ENCODE measurements at places on chromosomes 5 and 9.

- ATAC-seq, result no peak
These were observed 276.7 kb downstream of the CDH10 start for GRCh38 chr5:24368115-24368514.

DNA sequence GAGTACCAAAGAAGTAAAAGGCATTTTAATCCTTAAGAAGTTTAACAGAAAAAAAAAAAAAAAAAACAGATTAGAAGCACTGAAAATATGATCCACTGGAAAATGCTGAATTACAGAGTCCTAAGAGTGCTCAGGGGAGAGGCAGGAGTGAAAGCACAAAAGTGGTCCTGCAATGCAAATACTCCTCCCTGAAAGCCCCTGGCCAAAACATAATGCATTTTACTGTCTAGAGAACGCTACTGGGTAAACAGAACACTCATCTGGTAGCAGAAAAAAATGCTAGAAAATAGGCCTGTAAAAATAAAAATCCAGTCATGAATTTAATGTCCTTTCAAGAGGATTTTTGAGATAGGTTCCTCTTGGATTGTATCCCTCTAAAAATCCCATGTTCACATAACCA, 81.9 kb downstream of the ADAMTS12 start:
- ATAC-seq, result no peak

DNA sequence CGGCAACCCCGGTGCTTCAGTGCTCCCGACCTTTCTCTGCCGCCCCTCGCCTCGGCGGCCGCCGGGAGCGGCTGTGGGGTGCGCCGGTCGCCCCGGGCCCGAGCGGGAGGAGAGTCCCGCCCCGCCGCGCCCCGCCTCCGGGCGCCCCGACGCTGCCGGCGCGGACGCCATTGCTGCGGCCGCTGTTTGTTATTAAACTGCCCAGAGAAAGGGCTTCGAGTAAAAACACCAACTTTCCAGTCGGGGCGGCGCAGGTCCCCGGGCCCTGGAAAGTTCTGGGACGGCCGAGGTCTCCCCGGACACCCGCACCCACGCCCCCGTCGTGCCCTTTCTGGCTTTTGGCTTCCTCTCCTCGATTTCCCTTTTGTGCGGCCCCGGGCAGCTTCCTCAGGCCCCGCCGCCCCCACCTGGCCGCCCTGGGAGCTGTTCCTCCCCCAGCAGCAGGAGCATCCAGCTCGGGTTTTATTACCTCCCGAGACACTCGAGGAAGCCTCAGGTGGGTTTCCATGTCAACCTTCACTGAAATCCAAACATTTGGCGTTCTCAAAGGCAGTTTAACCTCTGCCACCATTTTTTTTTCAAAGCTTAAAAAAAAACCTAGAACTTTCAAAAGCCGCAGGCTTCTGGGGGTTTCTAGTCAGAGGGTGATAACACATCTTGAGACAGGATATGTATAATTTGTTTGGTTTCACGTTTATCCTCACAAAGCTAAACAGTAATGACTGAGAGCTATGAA, 334.4 kb downstream of the CWC27 start:
- peak; percentile 73 for ATAC-seq

GRCh38 chr5:6767481-6768063, 54.3 kb downstream of the TENT4A start:
- ATAC-seq, result no peak

DNA sequence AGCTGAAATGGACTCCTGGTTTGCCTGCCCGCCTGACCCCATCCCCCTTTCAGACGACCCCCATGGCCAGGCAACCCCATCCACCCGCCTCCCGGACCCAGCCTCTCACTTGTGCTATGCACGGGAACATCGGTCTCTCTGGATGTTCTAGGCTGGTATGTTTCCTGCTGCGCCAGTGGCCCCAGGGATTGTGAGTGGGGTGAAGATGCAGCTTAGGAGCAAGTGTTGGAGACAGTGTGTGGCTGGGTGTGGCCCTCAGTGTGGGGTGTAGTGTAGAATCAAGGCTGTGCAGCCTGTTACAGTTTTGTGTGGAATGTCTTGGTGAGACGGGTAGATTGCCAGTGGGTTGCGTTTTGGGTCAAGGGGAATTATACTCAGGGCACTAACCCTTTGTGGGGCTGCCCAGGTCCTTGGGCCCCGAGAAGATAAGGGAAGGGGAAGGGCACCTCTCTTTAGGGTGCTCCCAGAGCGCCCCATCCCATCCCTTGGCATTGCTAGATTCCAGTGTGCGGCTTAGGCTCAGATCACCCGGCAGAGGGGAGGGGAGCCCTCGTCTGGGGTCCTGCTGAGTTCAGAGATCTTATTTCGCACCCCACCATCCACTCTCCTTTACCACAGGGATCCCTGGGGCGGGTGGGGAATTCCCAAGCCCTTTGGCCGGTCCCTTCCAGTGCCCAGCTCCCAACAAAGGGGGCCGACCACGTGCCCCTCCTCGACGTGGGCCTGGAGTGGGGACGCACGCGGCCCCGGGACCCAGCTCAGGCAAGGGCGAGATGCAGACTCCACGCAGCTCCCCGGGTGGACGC, 4.6 kb downstream of the IER5L start:
- ATAC-seq, result no peak

DNA sequence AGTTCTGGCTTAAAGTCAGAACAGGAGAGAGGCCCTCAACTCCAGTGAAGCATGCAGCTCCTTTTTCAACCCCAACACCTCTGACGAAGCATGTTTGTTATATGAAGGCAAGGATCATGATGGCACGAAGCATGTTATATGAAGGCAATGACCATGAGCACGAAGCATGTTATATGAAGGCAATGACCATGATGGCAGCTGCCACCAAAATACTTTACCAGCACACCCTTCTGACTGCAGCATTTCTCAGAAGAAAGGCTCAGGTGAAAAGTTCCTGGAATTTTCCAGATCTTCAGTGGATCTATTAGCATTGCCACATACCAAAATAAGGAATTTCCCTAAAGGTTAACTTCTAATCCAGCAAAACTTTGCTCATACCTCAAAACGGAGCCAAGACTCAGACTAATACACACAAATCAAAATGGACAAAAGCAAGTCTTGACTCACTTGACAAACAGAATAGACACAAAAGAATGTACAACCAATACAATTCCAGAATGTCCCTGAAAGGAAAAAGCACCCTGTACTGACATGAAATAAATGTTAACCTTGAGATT, 217.4 kb downstream of the FANCC start:
- no peak for ATAC-seq

GRCh38 chr5:113336975-113337374, 97.8 kb downstream of the TSSK1B start:
- no peak for ATAC-seq

- no peak for ATAC-seq
These were observed 70.6 kb downstream of the ALDH1A1 start for GRCh38 chr9:72882117-72882775.

DNA sequence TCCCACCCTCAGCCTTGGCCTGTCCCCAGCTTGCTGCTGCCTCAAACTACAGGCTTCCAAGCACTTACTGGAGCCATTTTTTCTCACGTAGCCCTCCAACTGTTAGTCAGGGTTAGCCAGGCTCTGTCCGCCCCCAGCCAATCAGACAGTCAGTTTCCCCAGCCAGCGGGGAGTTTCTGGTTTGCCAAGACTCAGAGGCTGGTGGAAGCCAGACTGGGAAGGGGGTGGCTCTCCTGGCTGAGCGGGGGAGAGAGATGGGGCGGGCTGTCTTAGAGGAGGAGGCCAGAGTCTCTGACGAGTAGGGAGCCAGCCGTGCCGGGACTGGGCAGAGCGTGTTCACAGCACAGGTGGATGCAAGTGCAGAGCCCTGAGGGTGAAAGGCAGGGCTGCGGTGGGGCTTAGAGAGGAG, 15.3 kb downstream of the PROP1 start:
- ATAC-seq, result no peak

GRCh38 chr5:138745268-138745667, 8.0 kb upstream of the CTNNA1 start:
- ATAC-seq, result no peak

GRCh38 chr9:6149315-6149714, 66.3 kb upstream of the IL33 start:
- ATAC-seq, result no peak

DNA sequence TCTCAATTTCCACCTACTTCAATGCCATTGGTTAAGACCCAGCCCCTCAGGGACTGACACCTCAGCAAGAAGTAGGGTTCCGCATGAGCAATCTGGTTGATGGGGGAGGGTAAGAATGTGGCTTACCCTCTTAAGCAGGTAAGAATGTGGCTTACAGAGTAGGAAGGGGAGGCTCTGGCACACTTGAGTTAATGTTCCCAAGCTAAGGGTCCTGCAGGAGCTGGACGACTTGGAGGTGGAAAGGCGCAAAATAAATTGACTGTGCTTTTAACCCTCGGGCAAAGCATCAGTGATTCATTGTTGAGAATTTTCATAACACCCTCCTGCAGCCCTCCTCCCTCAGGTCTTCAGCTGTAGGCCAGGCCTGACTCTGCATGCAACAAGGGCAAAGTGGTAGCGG, 24.9 kb upstream of the ADRA1B start:
- ATAC-seq, result no peak

GRCh38 chr9:129777769-129778130, 24.9 kb upstream of the PTGES start:
- ATAC-seq, result no peak

GRCh38 chr5:4990017-4990416, 150.1 kb upstream of the ADAMTS16 start:
- ATAC-seq, result no peak

- ATAC-seq, result no peak
These were observed 30.8 kb downstream of the IPPK start for GRCh38 chr9:92639124-92639523.

DNA sequence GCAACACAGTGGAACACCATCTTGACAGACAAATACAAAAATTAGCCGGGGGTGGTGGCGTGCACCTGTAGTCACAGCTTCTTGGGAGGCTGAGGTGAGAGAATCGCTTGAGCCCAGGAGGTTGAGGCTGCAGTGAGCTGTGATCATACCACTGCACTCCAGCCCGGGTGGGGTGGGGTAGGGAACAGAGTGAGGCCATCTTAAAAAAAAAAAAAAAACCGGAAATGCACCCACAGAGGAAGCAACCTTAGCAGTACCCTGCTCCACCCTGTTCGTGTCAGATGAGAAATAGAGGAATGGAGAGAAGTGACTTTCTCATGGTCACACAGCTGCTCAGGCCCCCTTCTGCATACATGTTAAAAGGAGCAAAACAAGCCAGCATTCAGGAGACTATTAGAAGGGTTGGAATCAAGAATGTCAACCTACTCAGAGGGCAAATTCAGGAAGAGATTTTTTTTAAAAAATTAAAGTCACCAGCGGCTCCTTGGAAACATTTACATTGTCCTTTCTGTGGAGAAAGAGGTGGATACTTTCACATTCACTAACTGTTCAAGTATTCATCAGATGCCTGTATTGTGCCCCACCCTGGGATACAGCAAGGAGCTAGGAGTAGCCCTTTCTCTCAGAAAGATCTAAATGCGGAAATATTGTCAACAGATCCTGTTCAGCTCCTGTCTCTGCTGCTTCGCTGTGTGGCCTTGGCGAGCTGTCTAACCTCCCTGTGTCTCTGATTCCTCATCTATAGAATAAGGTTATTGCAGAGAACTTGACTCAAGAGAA, 41.0 kb downstream of the CYFIP2 start:
- ATAC-seq, result peak; percentile 43

GRCh38 chr9:137110147-137110910, 4.2 kb downstream of the DPP7 start:
- ATAC-seq, result no peak

GRCh38 chr5:116469631-116470030, 105.0 kb downstream of the SEMA6A start:
- ATAC-seq, result no peak

DNA sequence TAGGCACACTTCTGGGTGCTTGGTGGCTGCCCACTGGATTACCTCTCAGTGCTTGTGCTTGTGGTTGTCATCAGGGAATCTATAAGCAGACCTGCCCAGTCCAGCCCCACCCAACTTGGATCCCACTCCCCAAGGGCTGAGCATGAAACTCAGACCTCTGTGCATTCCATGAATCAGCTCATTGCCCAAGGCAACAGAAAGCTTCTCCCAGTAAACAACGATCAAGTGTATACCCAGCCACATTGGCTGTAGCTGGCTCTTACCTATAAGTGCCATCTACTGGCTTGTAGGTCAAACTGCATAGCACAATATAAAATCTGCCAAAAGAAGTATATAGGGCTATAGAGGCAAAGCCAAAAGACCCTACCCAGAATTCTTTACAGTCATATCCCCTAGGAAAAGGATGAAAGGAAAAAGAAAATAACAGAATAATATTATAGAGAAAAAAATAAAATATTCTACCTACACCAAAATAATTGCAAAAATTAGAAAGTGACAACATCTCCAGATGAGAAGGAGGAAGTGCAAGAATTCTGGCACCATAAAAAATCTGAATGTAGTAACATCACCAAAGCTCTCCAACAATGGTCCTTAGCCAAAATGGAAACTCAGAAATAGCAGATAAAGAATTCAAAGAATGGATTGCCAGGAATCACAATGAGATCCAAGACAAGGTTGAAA, 321.0 kb upstream of the TRPC7 start:
- no peak for ATAC-seq

- no peak for ATAC-seq
These were observed 566.0 kb downstream of the CAAP1 start for GRCh38 chr9:26326563-26326962.

DNA sequence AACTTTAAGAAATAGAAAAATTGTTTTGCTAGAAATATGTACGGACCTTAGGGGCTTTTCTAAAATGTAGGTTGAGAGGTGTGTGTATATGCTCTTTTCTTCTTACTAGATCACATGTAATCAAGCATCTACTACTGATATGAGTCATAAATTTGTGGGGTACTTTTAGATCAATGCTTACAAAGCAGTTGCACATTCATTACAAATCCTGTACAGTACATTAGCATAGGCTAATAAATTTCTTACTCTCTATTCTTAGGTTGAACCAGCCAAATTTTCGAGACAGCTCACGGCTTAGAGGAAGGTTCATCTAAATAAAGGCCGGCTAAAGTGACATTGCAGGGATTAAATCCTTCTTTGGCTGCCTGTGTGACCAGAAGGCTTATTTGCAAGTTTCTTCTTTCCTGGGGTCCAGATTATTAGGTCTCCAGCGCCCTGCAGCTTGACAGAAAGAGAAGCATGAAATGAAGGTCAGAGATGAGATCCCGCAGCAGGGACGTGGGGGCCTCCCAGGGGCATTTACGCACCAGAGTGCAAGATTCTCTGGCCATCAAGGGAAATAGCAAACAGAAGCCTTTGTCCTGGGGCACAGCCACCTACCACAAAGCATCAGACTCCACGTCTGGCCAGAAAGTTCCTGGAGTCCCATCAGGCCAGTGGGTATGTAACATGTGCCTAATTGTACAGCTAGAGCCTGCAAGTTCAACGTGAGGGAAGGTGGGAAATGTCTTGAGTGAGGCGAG, 53.0 kb downstream of the NIM1K start:
- ATAC-seq, result peak; percentile 83

Data from activated CD4-positive, CD25-positive, alpha-beta regulatory T cell treated with anti-CD3 and anti-CD28 coated beads, Interleukin-2, amount 50 U/mL, for 24 hours (primary cell).